Stimulated activated CD4-positive, alpha-beta T cell treated with anti-CD3 and anti-CD28 coated beads, Interleukin-12 subunit alpha, Interleukin-12 subunit beta, amount 100 ng/mL, for 24 hours (primary cell): ENCODE measurements at places on chromosomes 2 and 18.
A peak's percentile ranks its signal among the peaks of the same experiment; 100 is the strongest.

DNA sequence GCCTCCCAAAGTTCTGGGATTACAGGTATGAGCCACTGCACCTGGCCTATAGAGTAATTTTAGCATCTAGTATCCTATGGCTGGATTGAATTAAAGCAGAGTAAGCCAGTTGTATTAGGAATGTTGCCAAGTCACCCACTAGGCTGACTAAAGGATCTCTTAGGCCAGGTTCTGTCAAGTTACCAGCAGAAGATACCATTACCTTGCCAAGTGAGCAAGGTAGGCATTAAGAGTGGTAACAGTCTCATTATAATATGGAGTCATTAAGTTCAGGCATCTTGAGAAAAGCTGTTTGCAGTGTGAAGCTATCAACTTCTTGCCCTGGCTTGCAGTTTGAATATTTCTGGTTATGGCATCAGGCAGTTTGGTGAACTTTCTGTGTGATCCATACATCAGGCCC, 37.0 kb upstream of the MTCL1 start:
- DNase-seq, result no peak

DNA sequence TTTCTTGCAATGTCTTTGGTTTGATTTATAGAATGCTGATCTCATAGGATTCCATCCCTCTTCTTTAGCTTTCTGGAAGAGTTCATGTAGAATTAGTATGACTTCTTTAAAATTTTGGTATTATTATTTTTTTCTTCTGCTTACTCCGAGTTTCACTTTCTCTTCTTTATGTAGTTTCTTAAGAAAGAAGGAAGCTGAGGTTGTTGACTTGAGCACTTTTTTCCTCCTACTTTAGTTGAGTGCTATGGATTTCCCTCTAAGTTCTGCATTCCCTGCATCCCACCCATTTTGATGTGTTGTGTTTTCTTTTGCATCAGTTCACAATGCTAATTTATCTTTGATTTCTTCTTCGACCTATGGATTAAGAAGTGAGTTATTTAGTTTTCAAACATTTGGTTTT, 78.9 kb upstream of the SPRED2 start:
- DNase-seq, result no peak

- no peak for DNase-seq
Observed at GRCh38 chr18:55275039-55275901, 312.7 kb downstream of the TCF4 start.

GRCh38 chr2:47076586-47077441, 78.3 kb downstream of the STPG4 start:
- no peak for DNase-seq

DNA sequence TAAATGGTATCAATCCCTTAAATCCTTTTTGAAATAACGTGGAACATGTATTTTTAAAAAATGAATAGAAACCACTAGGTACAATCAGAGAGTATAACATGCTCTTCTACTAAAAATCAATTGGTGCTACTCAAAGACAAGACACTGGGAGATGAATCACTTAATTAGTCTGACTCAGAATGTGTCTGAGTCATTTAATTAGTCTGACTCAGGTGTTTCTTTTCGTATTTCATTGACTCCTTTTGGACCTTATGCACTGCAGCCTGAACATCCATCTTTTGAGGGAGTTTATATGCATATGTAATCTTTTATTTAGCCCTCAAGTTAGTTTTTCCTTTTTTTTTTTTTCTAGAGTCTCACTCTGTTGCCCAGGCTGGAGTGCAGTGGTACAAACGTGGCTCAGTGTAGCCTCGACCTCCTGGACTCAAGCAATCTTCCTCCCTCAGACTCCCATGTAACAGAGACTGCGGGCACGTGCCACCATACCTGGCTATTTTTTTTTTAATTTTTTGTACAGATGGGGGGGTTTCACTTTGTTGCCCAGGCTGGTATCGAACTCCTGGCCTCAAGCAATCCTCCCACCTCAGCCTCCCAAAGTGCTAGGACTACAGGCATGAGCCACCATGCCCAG, 26.5 kb downstream of the PPP4R3B start:
- DNase-seq, result no peak

- no peak for DNase-seq
Observed at GRCh38 chr2:153101187-153101586, 377.4 kb downstream of the RPRM start.

- DNase-seq, result no peak
Observed at GRCh38 chr2:151827564-151828142, 568 bp downstream of the ARL5A start.

- DNase-seq, result no peak
Observed at GRCh38 chr2:64799592-64800252, 146.0 kb upstream of the SERTAD2 start.

- no peak for DNase-seq
Observed at GRCh38 chr2:24866946-24867345, 53.1 kb downstream of the ADCY3 start.

DNA sequence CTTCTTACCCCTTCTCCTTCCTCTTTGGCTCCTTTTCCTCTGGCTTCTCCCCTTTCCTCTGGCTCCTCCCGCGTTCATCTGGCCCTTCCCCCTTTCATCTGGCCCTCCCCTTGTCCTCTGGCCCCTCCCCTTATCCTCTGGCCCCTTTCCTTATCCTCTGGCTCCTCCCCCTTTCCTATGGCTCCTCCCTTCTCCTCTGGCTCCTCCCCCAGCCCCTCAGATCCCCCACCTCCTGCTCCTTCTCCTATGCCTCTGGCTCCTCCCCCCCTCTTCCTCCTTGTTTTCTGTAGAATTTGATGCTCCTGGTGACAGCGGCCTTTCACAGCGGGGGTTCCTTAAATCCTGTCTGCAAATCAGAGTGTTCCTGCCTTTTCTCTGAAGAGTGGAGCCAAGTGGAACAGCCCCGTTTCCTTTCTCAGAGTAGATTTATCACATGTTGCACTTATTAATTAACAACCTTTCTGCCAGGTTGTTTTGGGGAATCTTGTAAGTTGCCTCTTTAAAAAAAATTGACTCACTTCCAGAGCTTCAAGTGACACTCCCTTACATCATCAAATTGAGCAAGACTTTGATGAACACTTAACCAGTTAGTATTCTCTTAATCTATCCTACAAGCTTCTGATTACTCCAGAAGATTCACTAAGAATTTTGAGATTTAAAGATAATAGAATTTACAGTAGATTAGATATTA, 27.9 kb downstream of the FABP1 start:
- no peak for DNase-seq

DNA sequence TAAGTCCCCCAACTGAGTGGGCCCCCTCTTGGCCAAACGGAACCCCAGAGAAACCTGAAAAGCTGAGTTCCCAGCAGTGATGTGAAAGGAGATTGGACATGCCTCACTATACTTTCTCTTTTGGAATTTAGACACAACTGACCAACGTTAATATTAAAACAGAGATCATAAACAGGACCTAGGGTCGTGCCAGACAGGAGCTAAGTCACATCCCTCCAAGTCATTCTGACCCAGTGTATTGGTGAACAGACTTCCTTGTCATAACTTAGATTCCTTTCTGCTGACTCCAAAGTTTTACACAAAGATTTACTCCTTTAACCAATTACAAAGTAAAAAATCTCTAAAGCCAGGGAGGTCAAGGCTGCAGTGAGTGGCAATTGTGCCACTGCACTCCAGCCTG, 46.9 kb downstream of the UXS1 start:
- DNase-seq, result no peak

DNA sequence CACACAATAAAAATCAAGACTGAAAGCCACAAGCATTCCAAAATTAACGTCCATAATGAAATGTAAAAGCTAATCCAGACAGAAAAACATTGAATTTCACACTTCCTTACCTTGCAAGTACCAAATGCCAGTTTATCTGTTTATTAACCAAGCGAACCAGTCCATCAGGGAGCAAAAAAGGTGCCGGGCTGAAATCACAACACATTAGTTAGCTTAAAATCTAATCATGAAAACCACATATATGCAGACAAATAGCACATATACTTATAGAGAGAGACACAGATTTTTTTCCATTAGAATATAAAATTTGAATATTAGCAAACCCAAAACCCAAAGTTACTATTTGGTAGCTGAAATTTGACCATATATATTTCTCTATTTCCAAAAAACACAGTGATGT, 7.2 kb downstream of the NBAS start:
- DNase-seq, result no peak

- DNase-seq, result peak; percentile 20
Observed at GRCh38 chr2:238513346-238513745, 86.6 kb downstream of the ASB1 start.

DNA sequence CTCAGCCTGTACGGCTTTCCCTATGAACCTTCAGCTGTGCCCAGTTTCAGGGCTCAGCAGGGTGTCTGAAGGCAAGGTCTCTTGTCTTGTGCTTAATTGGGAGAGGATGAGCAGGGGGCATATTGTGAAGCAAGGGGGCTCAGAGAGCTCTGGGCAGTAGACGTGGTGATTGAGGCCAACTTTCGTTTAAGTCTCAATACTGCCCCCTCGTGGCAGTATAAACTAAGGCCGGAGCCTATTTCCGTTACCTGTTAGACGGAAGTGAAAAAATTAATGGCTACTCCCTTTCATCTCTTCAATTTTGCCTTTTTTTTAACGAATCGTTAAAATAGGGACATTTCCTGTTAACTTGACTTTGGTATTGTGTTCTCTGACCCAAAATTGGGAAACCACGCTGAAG, 193.4 kb downstream of the TDRD15 start:
- no peak for DNase-seq

DNA sequence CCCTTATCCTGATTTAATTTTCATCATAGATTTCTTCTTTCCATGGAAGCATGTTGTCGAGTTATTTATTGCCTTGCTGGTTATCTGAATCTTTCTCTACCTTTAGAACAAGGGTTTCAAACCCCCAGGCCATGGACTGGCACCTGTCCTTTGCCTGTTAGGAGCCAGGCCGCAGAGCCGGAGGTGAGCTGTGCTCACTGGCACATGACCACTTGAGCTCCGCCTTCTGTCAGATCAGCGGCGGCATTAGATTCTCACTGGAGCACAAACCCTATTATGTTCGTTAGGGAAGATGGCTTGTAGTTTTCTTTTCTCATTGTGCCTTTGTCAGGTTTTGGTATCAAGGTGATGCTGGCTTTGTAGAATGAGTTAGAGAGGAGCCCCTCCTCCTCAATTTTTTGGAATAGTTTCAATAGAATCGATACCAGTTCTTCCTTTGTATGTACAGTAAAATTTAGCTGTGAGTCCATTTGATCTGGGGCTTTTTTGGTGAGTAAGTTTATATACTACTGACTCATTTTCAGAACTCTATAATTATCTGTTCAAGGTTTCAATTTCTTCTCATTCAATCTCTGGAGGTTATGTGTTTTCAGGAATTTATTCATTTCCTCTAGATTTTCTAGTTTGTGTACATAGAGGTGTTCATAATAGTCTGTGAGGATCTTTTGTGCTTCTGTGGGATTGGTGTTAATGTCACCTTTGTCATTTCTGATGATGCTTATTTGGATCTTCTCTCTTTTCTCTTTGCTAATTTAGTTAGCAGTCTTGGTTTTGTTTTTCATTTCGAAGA, 668.0 kb upstream of the FAM98A start:
- no peak for DNase-seq

- peak; percentile 18 for DNase-seq
Observed at GRCh38 chr2:179936654-179937053, 70.4 kb downstream of the CWC22 start.

- DNase-seq, result no peak
Observed at GRCh38 chr18:57768537-57769326, 34.4 kb downstream of the ATP8B1 start.
